ENCODE measurements at places on chromosomes 7 and 10.

- no peak for DNase-seq
Observed at GRCh38 chr7:43584195-43584586, 1.3 kb downstream of the STK17A start.

- no peak for DNase-seq
Observed at GRCh38 chr7:132377015-132377414, 199.3 kb downstream of the PLXNA4 start.

DNA sequence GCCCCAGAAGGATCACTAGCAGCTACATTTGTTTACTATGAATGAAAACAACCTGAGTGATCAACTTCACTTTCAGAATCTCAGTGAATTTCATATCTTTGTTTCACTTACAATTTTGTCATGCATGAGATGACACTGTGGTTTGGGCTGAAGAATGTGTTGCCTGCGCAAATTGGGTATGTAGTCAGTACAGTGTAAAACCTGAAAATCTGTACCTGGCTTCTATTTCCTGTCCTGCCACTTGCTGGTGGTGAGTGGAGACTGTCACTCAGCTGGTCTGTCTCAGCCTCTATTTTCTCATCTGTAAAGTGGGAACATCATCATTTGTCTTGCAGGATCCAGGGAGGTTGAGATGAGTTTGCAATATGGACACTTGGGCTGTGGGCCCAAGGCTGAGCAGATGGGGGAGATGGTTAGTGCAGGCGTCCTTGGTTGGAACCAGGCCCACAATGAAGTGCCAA is 118.0 kb downstream of the WDFY4 start:
- no peak for DNase-seq

DNA sequence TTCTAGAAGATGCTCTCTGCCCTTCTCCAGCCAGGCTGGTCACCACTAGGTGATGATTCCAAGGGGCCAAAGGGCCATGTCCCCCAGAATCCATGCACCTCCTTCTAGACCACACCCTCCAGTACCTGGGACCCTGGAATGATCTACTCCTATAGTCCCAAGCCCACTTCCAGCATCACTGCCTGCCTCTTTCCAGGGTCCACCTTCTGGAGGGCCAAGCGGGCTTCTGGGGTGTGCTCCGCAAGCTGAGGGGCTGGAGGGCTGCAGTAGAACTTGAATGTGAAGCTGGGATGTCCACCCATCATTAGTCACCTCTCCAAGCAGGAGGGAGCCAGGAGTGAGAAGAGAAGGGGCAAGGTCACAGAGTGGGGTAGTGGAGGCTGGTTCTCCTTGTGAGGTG is 234.4 kb upstream of the MYO3A start:
- DNase-seq, result no peak

- no peak for DNase-seq
Observed at GRCh38 chr10:71649631-71650030, 69.9 kb downstream of the C10orf105 start.

DNA sequence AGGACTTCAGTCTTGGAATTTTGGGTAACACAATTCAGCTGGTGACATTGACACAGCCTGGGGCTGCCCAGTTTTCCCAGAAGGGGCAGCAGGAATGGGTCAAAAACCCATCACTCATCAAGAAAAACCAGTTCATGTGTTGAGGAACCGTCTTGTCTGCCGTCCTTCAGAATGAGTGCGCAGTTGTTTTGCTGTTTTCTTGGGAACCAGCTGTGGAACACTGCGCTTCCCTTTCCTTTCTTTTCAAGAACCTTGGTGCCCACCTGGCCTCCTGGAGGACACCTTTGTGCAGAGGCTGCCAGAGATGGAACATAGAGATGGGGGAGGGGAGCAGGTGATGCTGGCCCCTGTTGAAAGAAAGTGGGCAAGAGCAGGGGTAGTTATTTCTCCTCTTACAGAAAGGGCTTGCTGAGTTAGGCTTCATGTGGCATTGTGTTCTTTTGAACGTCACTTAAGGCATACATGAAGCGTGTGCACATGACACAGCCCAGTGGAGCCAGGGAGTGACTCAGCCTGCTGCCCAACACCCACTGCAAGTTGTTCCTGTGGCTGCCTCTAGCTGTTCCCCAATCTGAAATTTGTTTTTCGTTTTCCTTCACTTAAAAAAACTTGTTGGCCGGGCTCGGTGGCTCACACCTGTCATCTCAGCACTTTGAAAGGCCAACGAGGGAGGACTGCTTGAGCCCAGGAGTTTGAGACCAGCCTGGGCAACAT is 87.4 kb upstream of the TNS3 start:
- DNase-seq, result peak; percentile 90

GRCh38 chr10:110404825-110405224 is 92.9 kb upstream of the DUSP5 start:
- no peak for DNase-seq

- no peak for DNase-seq
Observed at GRCh38 chr10:97816609-97817008, 33.0 kb upstream of the GOLGA7B start.

DNA sequence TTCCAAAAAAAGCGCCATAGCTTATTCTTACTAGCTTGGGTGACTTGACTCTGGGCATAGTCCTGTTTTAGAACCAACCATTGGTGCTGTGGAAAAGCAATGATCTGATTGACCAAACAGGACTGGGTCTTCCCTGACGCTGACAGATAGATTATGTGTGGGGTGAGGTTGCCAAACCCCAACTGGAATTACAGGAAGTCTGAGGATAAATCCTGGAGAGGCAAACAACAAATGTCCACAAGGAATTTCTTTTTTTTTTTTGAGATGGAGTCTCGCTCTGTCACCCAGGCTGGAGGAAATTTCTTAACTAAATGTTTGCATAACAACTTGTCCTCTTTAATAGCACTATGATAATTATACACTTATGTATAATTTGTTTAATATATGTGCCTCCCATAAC is 19.2 kb downstream of the GCC1 start:
- no peak for DNase-seq

DNA sequence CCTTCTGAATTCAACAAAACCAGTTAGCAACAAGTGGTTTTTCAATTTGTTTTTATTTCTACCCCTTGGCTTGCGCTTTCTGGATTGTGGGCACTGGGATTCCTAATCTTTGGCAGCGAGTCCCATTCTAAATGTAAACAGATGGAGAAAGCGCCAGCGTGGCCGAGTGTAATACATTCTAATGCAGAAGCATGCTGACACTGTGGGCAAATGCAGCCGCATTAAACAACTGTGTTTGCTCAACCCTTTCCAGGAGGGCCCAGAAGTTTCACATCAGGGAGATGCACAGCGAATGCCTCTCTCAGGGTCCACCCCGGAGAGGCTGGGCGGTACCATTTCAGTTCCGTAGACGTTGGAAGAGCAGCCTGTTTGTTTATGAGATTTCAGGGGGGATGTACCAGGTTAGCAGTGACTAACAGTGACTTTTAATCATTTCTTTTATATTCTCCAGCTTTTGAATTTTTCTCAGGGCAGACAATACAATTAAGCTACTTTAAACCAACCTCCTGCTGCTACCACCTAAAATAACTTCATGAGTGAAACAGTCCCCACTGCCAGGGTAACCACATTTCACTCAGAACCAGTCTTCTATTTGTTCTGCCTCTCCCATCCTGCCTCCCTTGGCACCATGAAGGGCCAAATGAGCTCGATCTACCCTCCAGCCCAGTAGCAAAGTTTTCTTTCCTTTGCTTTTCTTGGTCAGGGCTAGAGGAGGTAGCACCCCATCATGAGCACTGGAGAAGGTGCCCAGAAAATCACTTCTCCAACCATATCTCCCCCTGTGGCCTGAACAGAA is 164.2 kb upstream of the ITGB1 start:
- no peak for DNase-seq

DNA sequence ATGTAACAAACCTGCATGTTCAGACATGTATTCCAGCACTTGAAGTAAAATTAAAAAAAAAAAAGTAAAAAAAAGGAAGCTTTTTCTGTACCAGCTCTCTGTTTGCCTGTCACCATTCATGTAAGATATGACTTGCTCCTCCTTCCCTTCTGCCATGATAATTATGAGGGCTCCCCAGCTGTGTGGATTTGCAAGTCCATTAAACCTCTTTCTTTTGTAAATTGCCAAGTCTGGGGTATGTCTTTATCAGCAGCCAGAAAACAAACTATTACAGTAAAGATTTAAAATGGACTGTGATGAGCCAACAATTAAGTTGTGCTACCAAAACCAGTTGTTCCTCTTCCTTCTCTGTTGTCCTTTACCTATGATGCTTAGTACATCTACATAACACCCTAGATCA is 619.6 kb downstream of the ARL4A start:
- no peak for DNase-seq

DNA sequence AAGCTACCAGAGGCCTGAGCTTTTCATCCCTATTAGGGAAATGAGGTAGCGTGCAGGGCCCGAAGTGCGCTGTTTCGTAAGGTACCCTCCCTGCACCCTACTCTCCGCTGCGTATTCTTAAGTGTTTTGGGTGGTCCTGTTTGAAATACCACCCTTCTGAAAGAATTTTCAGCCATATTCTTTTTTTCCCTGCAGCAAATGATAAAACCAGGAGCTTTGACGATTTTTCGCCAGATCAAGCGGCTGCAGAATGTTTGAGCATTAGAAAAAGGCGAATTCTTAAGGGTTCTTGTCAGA is 1.2 kb downstream of the RSBN1L start:
- no peak for DNase-seq

- DNase-seq, result peak; percentile 31
Observed at GRCh38 chr10:49750546-49750945, 11.6 kb downstream of the OGDHL start.

DNA sequence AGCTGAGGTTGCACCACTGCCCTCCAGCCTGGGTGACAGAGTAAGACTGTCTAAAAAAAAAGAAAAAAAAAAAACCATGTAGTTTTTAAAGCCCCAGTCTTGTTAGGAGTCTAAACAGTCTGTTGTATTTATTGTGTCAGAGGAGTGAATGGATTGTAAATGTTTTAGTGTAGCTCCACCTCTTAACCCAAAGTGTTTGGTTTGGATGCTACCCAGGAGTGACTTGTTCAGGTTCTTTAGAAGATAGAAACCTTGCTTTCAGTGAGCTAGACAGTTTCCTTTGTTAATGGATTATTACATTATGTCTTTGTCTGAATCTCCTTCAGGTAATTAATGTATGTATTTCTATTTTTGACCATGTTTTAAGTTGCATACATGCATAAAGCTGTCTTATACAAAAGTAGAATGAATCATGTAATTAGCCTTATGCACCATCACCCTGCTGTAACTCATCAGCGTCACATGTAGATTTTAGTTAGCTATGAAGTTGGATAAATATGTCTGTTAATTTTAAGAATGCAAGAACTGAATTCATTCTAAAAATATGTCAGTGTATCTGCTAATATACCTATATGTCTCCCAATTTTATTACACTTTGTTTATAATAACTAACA is 97.7 kb downstream of the TAF3 start:
- no peak for DNase-seq

GRCh38 chr7:121269798-121270197 is 59.0 kb upstream of the WNT16 start:
- DNase-seq, result no peak

GRCh38 chr10:30088178-30088577 is 28.8 kb upstream of the JCAD start:
- no peak for DNase-seq

DNA sequence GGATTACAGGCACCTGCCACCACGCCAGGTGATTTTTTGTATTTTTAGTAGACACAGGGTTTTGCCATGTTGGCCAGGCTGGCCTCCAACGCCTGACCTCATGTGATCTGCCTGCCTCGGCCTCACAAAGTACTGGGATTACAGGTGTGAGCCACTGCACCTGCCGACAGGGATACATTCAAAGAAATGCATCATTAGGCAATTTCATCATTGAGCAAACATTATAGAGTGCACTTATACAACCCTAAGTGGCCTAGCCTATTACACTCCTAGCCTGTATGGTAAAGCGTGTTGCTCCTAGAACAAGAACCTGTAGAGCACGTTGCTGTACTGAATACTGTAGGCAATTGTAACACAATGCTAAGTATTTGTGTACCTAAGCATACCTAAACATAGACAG is 350.3 kb downstream of the GALNT17 start:
- DNase-seq, result no peak

GRCh38 chr10:47340608-47341170 is 7.5 kb upstream of the RBP3 start:
- peak; percentile 69 for DNase-seq

- DNase-seq, result no peak
Observed at GRCh38 chr10:93143281-93143680, 69.6 kb downstream of the CYP26A1 start.

- DNase-seq, result no peak
Observed at GRCh38 chr10:133462512-133463305, 9.0 kb downstream of the SCART1 start.

DNA sequence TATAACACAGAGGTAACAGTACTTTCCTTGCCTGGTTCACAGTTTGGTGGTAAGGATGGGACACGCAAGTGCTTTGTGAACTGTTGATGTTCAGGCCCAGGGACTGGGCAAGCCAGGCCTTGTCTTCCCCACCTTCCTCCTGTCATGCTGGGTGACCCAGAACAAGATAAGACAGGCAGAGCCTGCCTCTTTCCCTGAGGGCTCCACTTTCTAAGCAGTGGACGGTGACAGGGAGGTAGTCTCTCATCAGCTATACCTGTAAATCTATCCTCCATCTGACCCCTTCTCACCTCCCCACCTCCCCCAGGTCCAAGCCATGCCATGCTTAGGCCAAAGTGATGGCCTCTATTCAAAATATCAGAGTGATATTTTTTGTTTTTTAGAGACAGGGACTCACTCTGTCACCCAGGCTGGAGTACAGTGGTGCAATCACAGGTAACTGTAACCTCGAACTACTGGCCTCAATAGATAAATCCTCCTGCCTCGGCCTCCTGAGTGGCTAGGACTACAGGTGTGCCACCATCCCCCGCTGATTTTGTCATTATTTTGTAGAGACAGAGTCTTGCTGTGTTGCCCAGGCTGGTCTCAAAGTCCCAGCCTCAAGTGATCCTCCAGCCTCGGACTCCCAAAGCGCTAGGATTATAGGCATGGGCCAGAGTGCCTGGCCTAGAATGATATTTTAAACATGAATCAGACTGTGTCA is 42.8 kb downstream of the PDLIM1 start:
- no peak for DNase-seq

- DNase-seq, result no peak
Observed at GRCh38 chr10:31972519-31973041, 43.9 kb upstream of the ARHGAP12 start.

- no peak for DNase-seq
Observed at GRCh38 chr7:78443811-78444210, 645.2 kb downstream of the PHTF2 start.

DNA sequence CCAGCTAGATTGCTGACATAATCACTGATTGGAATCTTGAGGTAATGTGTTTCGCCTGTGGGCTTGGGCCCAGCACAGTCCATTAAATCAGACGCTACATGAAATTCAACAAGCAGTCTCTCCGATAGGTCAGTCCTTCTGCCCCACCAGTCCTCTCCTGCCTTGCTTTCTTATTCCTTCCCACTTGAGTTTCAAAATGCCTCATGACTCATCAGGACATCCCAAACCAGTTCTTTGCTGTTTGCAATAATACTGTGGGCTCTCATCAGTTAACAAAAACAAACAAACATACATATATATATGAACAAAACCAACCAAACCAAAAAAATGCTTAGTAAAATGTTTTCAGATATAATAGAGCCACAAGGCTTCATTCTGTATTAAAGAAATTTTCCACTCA is 599.0 kb downstream of the SORCS1 start:
- no peak for DNase-seq

- DNase-seq, result no peak
Observed at GRCh38 chr7:100588438-100588837, 2.3 kb downstream of the FBXO24 start.

Measured in suprapubic skin (tissue), 4 donors.